H1 (cell line): ENCODE measurements at places on chromosomes 4 and X. TPM values are rescaled to one million over a fixed set of nuclear protein-coding genes. Genes with fewer than 3 reads are reported as not detected.

Gene H2BW2
- total RNA-seq: not detected in 2 replicates

Gene PDZD4
- total RNA-seq: 169 and 174 TPM in 2 replicates

Gene NOX1
- not detected in 2 replicates for total RNA-seq

Gene ABHD18
- 15.9 and 17.0 TPM in 2 replicates for total RNA-seq

Gene SMIM31
- not detected in 2 replicates for total RNA-seq

Gene TENM3
- total RNA-seq: 67.0 and 69.3 TPM in 2 replicates

Gene PNMA3
- total RNA-seq: 6.9 and 7.8 TPM in 2 replicates

Gene CENPE
- 49.0 and 51.0 TPM in 2 replicates for total RNA-seq

Gene CSAG1
- not detected in 2 replicates for total RNA-seq

- H3K36me3 ChIP-seq: no peaks in the 10 kb centered on the region
- H3K4me3 ChIP-seq: no peak overlapping the region
- no peaks in the 10 kb centered on the region for H3K27me3 ChIP-seq
- no peaks in the 10 kb centered on the region; the same call in 1 of the 2 replicates for H3K4me1 ChIP-seq
Measured at GRCh38 chr4:76726176-76726575, 171.8 kb downstream of the SOWAHB start.

DNA sequence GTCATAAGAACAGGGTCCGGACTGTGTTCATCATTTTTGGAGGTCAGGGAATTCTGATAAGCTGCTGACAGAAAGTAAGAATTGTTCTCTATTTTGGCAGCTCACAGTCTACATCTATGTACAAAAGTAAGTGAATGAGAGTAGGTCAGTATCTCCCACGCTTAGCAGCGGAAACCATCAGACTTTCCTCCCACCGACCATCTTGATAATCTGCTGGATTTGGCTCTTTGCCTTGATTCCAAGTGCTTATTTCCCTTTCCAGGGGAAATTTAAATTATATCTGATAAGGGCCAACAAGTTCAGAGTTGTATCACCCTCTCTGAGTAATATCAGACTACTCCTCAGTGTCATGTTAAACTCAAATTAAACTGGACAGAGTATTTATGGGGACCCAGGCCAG, 118.0 kb downstream of the CAMK2D start:
- peaks cover 4% of the 10 kb centered on the region; the same call in 1 of the 2 replicates for H3K4me1 ChIP-seq

- no peaks in the 10 kb centered on the region for H3K27me3 ChIP-seq
- no peaks in the 10 kb centered on the region for H3K36me3 ChIP-seq
- DNase-seq: no peak
- no peak overlapping the region for H3K27ac ChIP-seq
- no peaks in the 10 kb centered on the region for H3K4me1 ChIP-seq
Measured at GRCh38 chr4:114286262-114286810, 306.9 kb upstream of the ARSJ start.

- H3K36me3 ChIP-seq: no peaks in the 10 kb centered on the region
- H3K27ac ChIP-seq: no peak overlapping the region
- DNase-seq: no peak
- no peak overlapping the region for H3K4me3 ChIP-seq
Measured at GRCh38 chrX:4935846-4936245, 1222.4 kb upstream of the PRKX start.

DNA sequence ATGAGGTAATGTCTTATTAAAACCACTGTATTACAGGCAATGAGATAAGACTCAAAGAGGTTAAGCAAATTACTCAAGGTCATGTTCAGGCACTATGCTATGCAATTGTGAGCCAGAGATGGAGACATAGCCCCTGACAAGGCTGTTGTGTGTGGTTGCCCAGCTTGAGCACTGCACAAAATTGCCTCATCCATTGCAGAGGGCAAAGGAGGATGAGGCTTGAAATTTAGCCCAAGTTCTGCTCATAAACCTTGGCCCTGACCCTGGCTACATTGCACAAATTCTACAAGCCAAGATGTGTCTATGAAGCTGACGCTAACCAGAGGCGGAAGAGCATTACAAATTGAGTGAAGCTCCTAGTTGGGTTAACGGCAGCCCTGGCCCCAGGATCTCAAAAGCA, 65.6 kb upstream of the PGM2 start:
- no peaks in the 10 kb centered on the region for H3K4me1 ChIP-seq
- no peaks in the 10 kb centered on the region for H3K27me3 ChIP-seq
- no peak for DNase-seq
- H3K27ac ChIP-seq: no peak overlapping the region

DNA sequence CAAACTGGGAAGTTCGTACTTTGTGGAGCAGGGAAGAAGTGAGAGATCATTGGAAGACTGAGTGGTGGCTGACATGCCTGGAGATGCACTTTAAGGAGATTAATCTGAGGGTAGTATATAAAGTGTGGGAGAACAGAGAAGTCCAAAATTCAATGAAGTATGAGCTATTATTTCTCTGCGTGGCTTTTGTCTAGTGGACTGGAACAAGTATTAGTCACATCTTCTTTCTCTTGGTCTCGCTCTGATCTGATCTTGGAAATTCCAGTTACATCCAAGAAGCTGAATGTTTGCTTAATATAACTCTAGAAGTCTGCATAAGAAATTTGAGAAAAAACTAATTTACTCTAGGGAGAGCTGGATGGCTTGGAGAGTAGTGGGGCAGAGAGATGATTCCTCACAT, 64.8 kb upstream of the NR0B1 start:
- no peak overlapping the region for H3K27ac ChIP-seq
- H3K4me1 ChIP-seq: no peaks in the 10 kb centered on the region
- H3K4me3 ChIP-seq: no peak overlapping the region
- H3K27me3 ChIP-seq: no peaks in the 10 kb centered on the region

- no peak overlapping the region for H3K4me3 ChIP-seq
- H3K4me1 ChIP-seq: no peaks in the 10 kb centered on the region
- no peaks in the 10 kb centered on the region for H3K27me3 ChIP-seq
- DNase-seq: no peak
- H3K27ac ChIP-seq: no peak overlapping the region
- no peaks in the 10 kb centered on the region for H3K36me3 ChIP-seq
Measured at GRCh38 chr4:8742546-8742945, 129.1 kb downstream of the HMX1 start.

GRCh38 chrX:145502670-145503069, 255.4 kb downstream of the SPANXN1 start:
- no peak overlapping the region for H3K27ac ChIP-seq
- no peaks in the 10 kb centered on the region for H3K27me3 ChIP-seq
- no peaks in the 10 kb centered on the region for H3K36me3 ChIP-seq
- H3K4me1 ChIP-seq: no peaks in the 10 kb centered on the region

GRCh38 chr4:156111686-156112085, 158.0 kb upstream of the CTSO start:
- no peaks in the 10 kb centered on the region for H3K36me3 ChIP-seq
- peaks cover 18% of the 10 kb centered on the region for H3K4me1 ChIP-seq
- no peak for DNase-seq
- H3K27ac ChIP-seq: no peak overlapping the region
- no peak overlapping the region for H3K4me3 ChIP-seq

GRCh38 chr4:88828842-88829571, 131.4 kb upstream of the NAP1L5 start:
- H3K27ac ChIP-seq: no peak overlapping the region
- DNase-seq: no peak
- H3K27me3 ChIP-seq: no peaks in the 10 kb centered on the region

- H3K27ac ChIP-seq: no peak overlapping the region
- no peaks in the 10 kb centered on the region for H3K36me3 ChIP-seq
- H3K27me3 ChIP-seq: no peaks in the 10 kb centered on the region
- no peak for DNase-seq
Measured at GRCh38 chrX:24918715-24919114, 97.0 kb downstream of the ARX start.

DNA sequence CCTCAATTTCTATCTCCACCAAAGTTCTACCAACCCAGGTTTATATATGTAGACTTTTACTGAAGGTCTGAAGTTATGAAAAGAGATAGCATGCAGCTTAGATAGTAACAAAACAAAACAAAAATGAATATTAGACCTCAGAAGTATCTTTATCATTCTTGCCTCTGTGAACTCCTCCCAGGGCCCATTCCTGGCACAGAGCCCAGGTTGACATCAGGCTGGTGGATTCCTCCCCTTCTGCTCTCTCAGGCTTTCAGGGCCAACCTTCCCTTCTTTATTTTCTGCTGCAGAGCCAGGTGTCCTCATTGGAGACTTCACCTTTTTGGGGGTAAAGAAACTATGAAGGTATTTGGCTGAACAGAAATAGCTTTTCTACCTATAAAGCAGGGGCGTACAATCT, 112.8 kb upstream of the PITX2 start:
- no peak overlapping the region for H3K4me3 ChIP-seq
- H3K27ac ChIP-seq: no peak overlapping the region
- H3K27me3 ChIP-seq: no peaks in the 10 kb centered on the region
- no peaks in the 10 kb centered on the region for H3K4me1 ChIP-seq
- DNase-seq: no peak

DNA sequence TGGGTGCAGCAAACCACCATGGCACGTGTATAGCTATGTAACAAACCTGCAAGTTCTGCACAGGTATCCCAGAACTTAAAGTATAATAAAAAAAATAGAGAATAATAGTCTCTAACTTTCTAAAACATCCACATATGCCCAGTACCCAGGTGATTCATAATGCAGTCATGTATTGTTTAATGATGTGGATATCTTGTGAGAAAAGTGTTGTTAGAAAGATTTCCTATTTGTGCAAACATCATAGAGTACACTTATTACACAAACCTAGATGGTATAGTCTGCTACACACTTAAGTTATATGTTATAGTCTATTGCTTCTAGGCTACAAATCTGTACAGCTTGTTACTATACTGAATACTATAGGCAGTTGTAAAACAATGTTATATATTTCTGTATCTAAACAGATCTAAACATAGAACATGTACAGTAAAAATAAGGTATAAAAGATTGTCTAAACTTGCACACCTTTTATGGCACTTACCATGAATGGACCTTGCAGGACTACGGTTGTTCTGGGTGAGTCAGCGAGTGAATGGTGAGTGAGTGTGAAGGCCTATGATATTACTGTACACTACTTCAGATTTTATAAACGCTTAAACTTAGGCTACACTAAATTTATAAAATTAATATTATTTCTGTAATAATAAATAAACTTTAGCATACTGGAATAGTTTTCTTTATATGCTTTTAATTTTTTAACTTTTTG, 232.2 kb upstream of the SLIT2 start:
- no peak for DNase-seq
- no peaks in the 10 kb centered on the region for H3K4me1 ChIP-seq
- H3K36me3 ChIP-seq: no peaks in the 10 kb centered on the region
- H3K4me3 ChIP-seq: no peak overlapping the region
- no peaks in the 10 kb centered on the region for H3K27me3 ChIP-seq
- no peak overlapping the region for H3K27ac ChIP-seq

- no peaks in the 10 kb centered on the region for H3K36me3 ChIP-seq
- no peak overlapping the region for H3K27ac ChIP-seq
- DNase-seq: no peak
- H3K4me1 ChIP-seq: peaks cover 12% of the 10 kb centered on the region
Measured at GRCh38 chr4:76691807-76692582, 205.9 kb downstream of the SOWAHB start.

GRCh38 chrX:70172964-70173363, 4.3 kb upstream of the DGAT2L6 start:
- no peak overlapping the region for H3K4me3 ChIP-seq
- H3K27me3 ChIP-seq: no peaks in the 10 kb centered on the region
- DNase-seq: no peak
- H3K27ac ChIP-seq: no peak overlapping the region; the same call in 1 of the 2 replicates
- peaks cover 5% of the 10 kb centered on the region for H3K4me1 ChIP-seq

DNA sequence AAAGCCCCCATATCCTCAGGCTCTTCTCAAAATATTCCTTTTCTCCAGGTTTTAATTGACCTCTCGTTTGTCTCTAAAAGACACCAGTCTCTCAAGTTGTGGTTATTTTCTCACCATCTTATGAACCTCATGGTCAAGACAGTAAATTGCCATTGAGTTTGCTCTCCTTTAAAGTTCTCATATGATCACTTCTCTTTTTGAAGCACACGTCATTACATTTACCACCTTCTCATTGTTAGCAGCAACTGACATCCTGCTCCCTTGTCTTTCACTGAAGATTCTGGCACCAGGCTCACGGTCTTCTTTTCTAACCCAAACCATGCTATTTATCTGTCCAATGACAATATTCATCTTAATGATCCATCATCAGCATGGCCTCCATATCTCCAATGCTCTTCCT, 324.2 kb downstream of the TMA16 start:
- no peak for DNase-seq
- no peak overlapping the region for H3K4me3 ChIP-seq
- no peaks in the 10 kb centered on the region for H3K27me3 ChIP-seq
- no peaks in the 10 kb centered on the region for H3K36me3 ChIP-seq
- no peaks in the 10 kb centered on the region for H3K4me1 ChIP-seq

GRCh38 chrX:123504630-123505270, 228.1 kb downstream of the THOC2 start:
- no peaks in the 10 kb centered on the region for H3K4me1 ChIP-seq
- H3K36me3 ChIP-seq: no peaks in the 10 kb centered on the region
- H3K4me3 ChIP-seq: no peak overlapping the region
- no peaks in the 10 kb centered on the region for H3K27me3 ChIP-seq
- DNase-seq: no peak
- H3K27ac ChIP-seq: no peak overlapping the region
